ENCODE measurements at places on chromosomes 6 and 20.
A peak's percentile ranks its signal among the peaks of the same experiment; 100 is the strongest.

- DNase-seq = no peak
These were observed 89.2 kb downstream of the GCLC start for GRCh38 chr6:53455678-53456077.

DNA sequence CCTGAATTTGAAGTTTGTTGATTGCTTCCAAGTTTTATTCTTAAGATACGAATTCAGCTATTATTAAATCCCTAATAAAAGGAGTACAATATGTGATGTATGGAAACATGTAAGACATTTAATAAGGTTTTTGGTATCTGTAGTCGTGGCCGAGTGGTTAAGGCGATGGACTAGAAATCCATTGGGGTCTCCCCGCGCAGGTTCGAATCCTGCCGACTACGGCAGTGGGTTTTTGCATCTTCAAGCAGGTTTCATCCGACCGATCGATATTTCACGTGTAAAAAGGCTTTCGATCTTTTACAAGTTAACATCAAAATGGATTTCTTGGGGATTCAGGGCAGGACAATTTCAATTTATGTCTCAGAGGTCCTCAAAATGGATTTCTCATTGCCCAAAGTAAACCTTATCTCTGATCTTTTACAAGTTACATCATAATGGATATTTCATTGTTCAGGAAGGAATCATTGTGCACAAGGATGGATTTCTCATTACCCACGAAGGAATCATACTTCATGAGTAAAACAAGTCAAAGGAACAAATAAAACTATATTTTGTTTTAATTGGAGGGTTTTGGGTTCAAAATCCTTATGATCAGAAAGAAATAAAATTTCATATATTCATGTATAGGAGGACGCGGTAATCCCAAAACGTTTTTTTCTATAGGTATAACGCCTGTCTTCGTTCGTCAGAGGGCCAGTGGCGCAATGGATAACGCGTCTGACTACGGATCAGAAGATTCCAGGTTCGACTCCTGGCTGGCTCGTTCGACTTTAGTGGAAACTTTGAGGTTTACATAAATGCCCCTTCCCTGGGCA lies 37.3 kb upstream of the BTN3A2 start:
- peak; percentile 35 for DNase-seq

DNA sequence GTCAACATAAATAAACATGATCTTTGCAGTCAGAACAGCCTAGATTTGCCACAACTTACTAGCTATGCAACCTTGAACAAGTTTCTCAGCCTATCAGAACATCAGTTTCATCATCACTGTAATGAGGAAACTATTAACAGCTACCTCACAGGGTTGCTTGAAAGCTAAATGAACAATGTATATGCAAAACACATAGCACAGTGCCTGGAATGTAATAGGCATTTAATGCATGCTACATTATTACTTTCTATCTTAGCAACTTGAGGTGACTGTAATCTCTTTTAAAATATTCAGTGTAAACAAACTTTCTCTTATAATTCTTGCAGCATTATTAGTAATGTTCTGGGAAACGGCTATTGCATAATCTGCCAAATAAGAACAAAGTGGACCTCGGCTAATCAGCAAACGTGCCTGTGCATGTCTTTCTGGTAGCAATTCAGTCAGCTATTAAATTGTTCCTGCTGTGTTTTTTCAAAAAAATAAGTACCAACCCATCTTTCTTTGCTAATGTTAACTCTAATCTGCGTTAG lies 61.5 kb downstream of the SYNE1 start:
- no peak for DNase-seq

- no peak for DNase-seq
These were observed 169.7 kb downstream of the ATXN1 start for GRCh38 chr6:16591396-16592222.

- DNase-seq = no peak
These were observed 19.5 kb downstream of the SYTL3 start for GRCh38 chr6:158669145-158670035.

GRCh38 chr6:51550243-51550642 lies 537.2 kb downstream of the PKHD1 start:
- DNase-seq = no peak

DNA sequence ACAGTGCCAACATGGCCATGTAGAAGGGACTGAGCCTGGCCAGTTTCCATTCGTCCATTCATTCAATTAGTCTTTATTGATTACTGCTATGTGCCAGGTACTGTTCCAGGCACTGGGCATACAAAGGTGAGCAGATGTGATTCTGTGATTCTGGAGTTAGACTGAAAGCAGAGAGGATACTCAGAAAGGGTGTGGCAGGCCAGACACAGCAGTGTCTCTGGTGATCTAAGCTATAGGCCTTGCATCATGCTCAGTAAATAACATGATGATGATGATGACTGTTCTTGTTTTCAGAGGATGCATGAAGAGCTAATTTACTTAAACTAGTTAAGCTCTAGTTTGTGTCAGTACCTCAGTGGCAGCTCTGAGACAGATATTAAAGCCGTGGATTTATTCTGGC lies 31.4 kb upstream of the FUCA2 start:
- no peak for DNase-seq

DNA sequence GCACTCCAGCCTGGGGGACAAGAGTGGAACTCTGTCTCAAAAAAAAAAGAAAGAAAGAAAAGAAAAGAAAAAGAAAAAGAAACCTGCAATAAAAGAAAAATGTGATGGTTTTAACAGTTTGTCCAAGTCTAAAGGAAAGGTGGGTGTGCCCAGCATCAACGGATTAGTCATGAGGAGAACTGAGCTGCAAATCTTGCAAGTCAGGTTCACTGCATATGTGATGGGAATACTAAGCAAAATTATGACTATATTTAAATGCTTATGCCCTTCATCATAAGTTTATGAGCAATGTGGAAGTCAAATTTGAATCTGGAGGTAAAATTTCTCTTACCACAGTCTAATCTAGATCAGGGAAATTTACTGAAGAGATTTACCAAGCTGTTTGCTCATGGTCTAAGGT lies 13.1 kb upstream of the CDK19 start:
- no peak for DNase-seq

DNA sequence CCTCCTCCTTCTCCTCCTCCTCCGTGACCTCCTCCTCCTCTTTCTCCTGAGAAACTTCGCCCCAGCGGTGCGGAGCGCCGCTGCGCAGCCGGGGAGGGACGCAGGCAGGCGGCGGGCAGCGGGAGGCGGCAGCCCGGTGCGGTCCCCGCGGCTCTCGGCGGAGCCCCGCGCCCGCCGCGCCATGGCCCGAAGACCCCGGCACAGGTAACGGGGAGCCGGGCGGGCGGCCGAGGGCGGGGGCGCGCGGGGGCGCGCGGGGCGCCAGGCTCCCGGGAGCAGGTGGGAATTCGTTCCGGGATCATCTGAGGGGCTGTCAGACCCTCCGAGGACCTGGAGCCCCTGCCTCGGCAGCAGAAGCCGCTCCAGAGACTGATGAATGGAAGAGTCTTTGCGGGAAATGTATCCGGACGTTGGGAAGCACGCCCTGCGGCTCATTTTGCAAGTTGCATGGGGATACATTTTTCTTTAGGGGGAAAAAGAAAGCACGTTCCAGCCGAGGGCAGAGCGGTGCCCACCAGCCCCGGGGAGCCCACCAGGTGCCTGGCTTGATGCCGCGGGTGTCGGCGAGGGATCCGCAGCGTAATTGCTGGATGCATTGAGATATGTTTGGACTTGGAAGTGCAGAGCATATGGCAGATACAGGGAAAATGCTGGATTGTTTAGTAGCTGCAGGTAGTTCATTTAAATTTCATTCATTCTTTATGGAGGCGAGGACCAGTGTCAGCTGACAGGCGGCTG lies 394 bp downstream of the MYB start:
- DNase-seq = no peak

GRCh38 chr6:151553416-151554165 lies 59.8 kb downstream of the CCDC170 start:
- no peak for DNase-seq

DNA sequence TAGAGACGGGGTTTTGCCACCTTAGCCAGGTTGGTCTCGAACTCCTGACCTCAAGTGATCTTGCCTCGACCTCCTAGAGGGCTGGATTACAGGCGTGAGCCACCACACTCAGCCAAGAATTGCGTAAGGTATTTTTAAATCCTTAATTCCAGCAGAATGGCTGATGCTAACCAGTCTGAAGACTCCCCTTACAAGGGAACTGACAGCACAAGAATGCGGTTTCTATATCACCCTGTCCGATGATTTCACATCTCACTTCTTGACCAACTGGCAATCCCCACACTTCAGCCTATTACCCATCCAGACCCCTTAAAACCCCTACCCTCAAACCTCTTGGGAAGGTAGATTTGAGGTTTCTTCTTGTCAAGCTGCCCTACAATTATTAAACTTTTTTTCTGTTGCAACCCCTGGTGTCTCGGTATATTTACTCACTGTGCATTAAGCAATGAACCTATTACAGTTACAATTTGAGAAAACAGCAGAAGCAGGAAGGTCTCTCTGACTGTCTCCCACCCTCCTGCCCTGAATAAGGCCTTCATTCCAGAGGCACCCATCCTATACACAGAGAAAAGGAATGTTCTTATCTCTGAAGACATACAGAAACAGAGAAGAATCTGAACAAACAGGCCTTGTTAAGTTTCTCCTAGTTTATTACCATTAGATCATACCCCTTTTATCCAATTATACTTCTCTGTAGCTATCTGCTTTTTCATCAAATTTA lies 164.9 kb downstream of the ARHGAP18 start:
- DNase-seq = no peak

- no peak for DNase-seq
These were observed 39.9 kb downstream of the BMP6 start for GRCh38 chr6:7765575-7766325.

DNA sequence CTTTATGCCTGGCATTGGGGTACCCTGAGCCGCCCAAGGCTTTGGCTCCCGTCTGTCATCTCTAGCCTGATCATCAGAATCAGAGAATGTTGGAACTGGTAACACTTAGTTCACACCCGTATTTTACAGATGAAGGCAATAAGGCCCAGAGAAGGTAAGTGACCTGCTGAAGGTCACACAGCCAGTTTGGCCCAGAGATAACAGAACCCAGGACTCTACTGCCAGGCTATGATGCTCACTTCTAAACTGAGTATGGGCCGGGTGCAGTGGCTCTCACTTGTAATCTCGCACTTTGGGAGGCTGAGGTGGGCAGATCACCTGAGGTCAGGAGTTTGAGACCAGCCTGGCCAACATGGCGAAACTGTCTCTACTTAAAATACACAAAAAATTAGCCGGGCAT lies 1.8 kb upstream of the TGM6 start:
- no peak for DNase-seq

DNA sequence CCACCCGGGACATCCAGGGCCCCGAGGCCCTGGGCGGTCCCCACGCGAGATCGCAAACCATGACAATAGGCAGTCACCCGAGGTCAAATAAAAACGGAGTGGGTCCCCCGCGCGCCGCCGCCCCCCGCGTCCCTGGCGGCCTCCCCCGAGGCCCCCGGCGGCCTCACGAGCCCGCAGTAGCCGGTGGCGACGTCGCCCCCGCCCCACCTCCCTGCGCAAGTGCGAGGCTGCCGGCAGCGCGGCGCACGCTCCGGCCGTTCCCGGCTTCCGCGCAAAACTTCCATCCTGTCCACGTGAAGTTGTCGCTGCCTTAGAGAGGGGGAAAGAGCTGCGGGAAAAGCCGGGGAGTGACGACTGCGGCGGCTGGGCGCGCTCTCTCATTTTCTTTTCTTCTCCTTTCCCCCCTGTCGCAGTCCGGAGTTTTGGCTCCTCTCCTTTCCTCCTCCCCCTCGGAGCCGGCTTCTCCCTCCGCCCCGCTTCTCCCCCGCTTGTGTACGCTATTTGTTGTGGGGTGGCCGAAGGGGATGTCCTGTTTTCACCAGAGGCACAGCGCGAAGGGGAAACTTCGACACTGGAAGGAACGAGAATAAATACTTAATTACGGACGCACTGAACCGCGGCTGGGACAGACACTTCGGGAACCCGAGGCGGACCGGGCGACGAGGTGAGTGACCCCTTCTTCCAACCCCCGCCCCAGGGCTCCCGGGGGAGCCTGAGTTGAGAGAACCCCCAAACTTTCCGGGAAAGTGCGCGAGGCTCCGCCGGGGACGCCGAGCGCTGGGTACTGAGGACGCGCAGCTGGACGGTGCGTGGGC lies at the start of gene EYA4:
Gene EYA4 (plus strand): TSS at position 272 of the 815 bp plus-strand sequence. CDS start 33,424 bp downstream, outside the sequence.
- DNase-seq = no peak

GRCh38 chr6:53618219-53618618 lies 47.3 kb downstream of the KLHL31 start:
- no peak for DNase-seq

GRCh38 chr6:15507221-15507620 lies 155.6 kb downstream of the DTNBP1 start:
- no peak for DNase-seq

GRCh38 chr6:86502497-86502896 lies 434.8 kb upstream of the HTR1E start:
- no peak for DNase-seq

DNA sequence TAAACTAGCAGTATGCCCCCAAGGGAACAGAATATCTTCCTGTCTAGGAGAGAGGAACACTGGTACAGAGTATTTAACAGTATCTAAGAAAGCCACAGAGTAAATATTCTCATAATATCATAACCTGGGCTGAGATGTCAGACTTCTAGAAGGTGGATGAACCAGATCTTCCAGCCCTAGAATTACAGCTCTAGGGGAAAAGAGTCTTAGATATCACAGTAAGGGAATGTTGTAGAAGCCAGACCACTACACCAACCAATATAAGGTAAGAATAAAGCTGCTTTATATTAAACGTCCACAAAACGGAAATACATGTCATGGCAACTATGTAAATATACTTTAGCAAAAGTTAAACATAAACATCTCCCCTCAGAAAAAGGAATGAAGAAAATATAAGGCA lies 12.4 kb downstream of the SERINC1 start:
- DNase-seq = no peak

GRCh38 chr6:16544006-16544405 lies 217.3 kb downstream of the ATXN1 start:
- DNase-seq = no peak

DNA sequence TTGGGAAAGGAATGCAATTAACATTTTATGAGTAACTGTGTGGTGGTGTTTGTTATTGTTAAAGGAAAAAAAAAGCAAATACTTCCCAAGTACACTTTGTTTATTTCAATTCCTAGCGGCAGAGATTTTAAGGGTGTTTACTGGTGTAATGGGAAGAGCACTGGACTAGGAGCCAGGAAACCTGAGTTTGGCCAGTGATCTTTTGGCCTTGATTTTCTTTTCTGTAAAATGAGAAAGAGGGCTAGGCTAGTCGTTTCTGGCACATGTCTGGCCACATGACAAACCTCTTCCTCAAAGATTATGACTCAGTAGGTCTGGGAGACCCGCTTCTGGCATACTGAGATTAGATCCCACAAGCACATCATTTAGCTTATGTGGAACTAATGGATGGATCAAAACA lies 428.1 kb upstream of the NOX3 start:
- DNase-seq = no peak

DNA sequence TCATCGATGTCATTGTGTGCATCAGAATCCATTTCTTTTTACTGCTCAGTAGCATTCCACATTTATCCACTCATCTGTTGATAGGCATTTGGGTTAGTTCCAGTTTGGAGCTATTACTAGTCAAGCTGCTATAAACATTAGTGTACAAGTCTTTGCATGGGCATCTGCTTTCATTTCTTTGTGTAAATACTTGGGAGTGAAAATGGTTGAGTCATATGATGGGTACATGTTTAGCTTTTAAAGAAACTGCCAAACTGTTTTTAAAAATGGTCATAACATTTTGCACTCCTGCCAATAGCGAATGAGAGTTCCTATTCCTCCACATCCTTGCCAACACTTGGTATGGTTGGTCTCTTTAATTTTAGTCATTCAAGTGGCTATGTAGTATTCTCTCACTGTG lies 21.2 kb upstream of the SLC22A2 start:
- DNase-seq = no peak

GRCh38 chr6:153957394-153957793 lies 81.6 kb upstream of the OPRM1 start:
- DNase-seq = no peak

Data from NCI-H510A (cell line).